Vagina (tissue), 2 donors: ENCODE measurements at places on chromosomes 6 and 20.

- DNase-seq = peak; percentile 81
Observed at GRCh38 chr20:41183391-41183790, 46.0 kb downstream of the PLCG1 start.

- no peak for DNase-seq
Observed at GRCh38 chr6:137968455-137968804, 101.4 kb downstream of the TNFAIP3 start.

- peak; percentile 89 for DNase-seq
Observed at GRCh38 chr6:170124836-170125235, 166.0 kb downstream of the DLL1 start.

GRCh38 chr6:96089173-96089572 lies 73.4 kb downstream of the FUT9 start:
- no peak for DNase-seq

DNA sequence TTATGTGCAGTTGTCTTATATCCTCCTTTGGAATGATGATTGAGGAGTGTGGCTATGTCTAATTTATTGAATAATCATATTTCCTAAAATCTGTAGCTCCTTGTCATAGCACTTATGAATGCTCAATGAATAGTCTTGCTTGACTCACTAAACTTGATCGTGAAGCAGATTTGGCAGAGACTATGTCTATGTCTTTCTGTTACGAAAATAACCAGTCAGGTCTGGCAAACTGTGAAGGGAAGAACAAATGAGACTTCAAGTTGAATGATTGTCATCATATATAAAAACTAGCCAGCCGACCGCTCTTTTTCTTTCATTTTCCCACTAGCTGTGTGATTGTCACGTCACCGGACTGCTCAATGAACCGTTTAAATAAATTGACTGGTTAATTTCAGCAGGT lies 1303.9 kb upstream of the GJE1 start:
- DNase-seq = no peak

DNA sequence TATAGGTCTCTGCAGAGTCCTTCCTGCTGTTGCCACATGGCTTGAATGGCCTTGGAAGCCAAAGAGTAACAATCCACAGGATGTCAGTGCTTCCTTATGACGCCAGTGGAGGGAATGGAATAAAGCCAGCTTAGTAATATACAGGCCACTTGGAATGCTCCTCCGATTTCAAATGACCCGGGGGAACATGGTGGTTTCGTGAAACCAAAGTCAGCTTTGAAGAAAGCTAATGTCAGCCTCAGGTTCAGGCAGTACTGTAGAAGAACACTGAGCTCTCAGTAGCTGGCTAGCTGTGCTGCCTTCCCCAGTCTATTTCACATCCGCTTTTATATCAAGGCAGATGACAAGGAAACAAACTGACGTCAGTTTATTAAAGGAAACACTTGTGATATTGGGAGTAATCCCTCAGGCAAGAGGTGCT lies 189.1 kb downstream of the DTNBP1 start:
- DNase-seq = peak; percentile 83

DNA sequence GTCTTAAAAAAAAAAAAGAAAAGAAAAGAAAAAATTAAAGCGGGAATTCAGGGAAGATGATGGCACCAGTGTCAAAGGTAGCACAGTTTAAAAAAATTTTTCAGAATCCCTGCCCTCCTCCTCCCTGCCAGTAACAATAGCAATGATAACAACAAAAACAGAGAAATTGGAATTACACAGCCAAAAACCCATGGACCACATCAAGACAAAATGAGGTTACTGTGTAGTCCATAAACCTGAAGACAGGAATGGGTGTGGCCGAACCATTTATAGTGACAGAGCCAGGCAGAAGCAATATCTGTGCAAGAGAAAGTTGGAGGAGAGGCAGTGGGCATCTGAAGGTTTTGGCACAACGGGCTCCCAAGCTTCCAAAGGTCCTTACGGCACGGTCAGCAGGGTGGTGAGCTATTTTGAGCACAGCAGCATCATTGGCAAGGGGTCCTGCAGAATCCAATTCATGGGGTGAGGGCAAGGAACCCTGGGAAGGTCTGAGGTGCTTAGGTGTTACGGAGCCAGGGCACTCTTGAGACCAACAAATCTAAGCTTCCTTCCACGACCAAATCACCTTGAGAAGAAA lies 202.3 kb downstream of the GMPR start:
- no peak for DNase-seq

GRCh38 chr6:34084591-34085290 lies 61.1 kb downstream of the GRM4 start:
- no peak for DNase-seq

- DNase-seq = no peak
Observed at GRCh38 chr20:17797161-17797560, 97.4 kb downstream of the BANF2 start.

- no peak for DNase-seq
Observed at GRCh38 chr20:63522091-63522868, 1.7 kb downstream of the PPDPF start.

DNA sequence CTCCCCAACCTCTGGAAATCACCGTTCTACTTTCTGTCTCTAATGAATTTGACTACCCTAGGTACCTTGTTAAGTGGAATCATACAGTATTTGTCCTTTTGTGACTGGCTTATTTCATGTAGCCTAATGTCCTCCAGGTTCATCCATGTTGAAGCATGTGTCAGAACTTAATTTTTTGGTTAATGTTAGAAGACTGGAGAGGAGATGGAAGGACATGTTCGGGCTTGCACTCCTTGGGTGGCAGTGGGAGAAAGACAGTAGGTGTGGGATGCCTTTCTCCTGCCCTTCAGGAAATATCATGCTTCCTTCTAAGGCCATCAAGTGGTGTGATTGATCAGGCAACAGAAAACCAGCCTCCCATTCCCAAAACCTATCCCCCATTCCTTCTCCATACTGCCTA lies 61.1 kb upstream of the RNF144B start:
- no peak for DNase-seq

DNA sequence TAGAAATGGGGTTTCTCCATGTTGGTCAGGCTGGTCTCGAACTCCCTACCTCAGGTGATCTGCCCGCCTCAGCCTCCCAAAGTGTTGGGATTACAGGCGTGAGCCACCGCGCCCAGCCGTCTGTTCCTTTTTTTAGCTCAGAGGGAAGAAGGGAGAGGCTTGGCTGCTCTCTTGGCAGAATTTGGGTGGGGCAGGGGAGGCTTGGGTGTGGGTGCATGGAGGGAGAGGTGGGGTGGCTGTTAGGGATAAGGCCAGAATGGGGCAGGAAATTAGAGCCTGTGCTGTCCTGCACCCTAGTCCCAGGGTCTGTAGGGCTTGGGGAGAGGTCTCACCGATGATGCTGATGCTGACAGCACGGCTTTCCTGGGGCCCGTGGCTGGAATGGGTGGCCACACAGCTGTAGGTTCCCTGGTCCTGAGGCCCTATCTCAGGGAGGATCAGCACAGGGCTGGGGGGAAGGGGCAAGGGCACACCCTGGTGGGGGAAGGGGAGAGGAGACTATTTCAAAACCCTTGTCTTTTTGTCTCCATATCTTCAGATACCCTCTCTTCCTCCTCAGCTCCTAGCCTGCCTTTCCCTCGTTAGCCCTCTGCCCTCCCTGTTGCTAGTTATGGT lies 2.0 kb downstream of the AGER start:
- DNase-seq = no peak

- DNase-seq = no peak
Observed at GRCh38 chr20:38229376-38230252, 30.9 kb downstream of the KIAA1755 start.
